ENCODE measurements at places on chromosomes 4 and X. TPM values are rescaled to one million over a fixed set of nuclear protein-coding genes. Genes with fewer than 3 reads are reported as not detected.

DNA sequence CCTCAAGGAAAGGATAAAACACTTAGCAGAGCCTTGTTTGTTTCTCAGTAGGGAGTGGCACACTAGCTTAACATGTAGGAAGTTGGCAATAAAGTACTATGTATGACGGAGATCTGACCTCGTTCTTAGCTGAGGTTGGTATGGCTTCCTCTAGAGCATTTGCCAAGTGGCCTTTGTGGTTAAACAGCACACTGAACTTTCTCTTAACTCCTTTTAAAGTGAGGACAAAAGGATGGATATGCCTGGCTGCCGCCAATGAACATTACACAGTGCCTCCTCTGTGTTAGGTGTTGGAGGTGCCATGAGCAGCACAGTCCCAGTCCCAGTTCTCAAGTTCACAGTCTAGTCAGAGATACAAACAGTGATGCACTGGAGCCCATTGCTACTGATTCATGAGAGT is 54.4 kb downstream of the VGLL1 start:
- no peak for DNase-seq
- no peak overlapping the region for H3K4me3 ChIP-seq
- no peaks in the 10 kb centered on the region for H3K36me3 ChIP-seq
- no peaks in the 10 kb centered on the region for H3K27me3 ChIP-seq
- no peak overlapping the region for H3K27ac ChIP-seq
- no peaks in the 10 kb centered on the region for H3K4me1 ChIP-seq

DNA sequence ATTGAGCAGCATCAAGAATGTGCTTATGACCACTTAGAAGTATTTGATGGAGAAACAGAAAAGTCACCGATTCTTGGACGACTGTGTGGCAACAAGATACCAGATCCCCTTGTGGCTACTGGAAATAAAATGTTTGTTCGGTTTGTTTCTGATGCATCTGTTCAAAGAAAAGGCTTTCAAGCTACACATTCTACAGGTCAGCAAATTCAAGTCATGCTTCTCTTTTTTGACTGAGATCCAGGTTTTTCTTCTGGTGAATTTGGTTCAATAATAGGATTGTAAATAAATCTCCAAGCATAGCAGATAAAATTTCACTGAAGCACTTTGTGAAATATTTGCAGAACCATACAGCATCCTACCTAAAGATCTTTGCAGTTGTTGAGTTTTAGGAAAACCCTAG is 218.1 kb downstream of the TLL1 start:
- no peaks in the 10 kb centered on the region for H3K4me1 ChIP-seq
- DNase-seq = no peak
- H3K27ac ChIP-seq = no peak overlapping the region
- no peaks in the 10 kb centered on the region for H3K36me3 ChIP-seq

GRCh38 chr4:85747882-85748491 is 273.0 kb downstream of the ARHGAP24 start:
- H3K4me1 ChIP-seq = peaks cover 5% of the 10 kb centered on the region
- H3K4me3 ChIP-seq = no peak overlapping the region
- H3K27me3 ChIP-seq = no peaks in the 10 kb centered on the region
- no peak for DNase-seq
- H3K27ac ChIP-seq = no peak overlapping the region
- no peaks in the 10 kb centered on the region for H3K36me3 ChIP-seq

DNA sequence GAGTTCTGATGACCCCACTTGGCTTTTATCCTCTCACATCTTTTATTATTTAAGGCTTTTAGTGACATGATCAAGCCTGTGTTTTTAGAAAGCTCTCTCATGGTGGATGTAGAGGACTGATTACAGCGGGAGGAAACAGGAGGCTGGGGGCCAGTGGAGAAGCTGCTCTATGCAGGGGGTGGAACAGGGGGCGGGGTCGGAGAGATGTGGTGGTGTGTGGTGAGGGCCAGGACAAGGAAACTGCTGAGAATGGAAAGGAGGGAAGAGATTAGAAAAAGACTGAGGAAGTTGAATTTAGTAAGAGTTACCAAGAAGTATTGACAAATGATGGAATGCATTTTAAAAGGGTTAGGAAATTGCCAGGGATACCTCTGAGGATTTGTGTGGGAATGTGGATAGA is 292.2 kb downstream of the ZIC3 start:
- no peak overlapping the region for H3K27ac ChIP-seq
- H3K27me3 ChIP-seq = no peaks in the 10 kb centered on the region
- H3K4me1 ChIP-seq = no peaks in the 10 kb centered on the region

- no peak overlapping the region for H3K27ac ChIP-seq
- no peak overlapping the region for H3K4me3 ChIP-seq
- no peaks in the 10 kb centered on the region for H3K36me3 ChIP-seq
- no peak for DNase-seq
These were observed 341.6 kb upstream of the MAOA start for GRCh38 chrX:43314525-43314924.

DNA sequence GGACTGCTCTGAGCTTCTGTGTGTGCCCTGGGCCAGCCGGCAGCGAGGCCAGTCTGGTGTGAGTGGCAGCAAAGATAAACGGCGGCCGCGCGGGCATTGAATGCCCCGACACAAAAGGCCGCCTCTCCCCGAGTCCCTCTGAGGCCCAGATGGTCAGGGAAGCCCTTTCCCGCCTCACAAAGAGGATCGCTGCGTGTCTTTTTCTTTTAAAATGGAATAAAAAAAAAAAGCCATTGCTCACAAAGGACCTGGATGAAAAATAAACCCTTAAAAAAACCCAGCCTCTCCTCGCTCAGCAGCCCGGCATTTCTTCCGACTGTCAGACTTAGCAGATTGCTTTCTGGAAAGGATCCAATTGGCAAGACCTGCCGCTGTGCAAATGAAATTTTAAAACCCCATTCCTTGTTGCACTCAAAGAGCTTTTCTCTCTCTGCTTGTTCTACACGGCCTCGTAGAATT is 578.7 kb downstream of the BCOR start:
- no peak for DNase-seq
- no peaks in the 10 kb centered on the region for H3K27me3 ChIP-seq
- H3K36me3 ChIP-seq = no peaks in the 10 kb centered on the region
- H3K4me1 ChIP-seq = peaks cover 25% of the 10 kb centered on the region
- H3K4me3 ChIP-seq = no peak overlapping the region

- no peak for DNase-seq
- H3K27ac ChIP-seq = no peak overlapping the region
- H3K36me3 ChIP-seq = no peaks in the 10 kb centered on the region
- H3K4me3 ChIP-seq = no peak overlapping the region
- no peaks in the 10 kb centered on the region for H3K27me3 ChIP-seq
These were observed 38.3 kb upstream of the SPINK2 start for GRCh38 chr4:56859841-56860240.

DNA sequence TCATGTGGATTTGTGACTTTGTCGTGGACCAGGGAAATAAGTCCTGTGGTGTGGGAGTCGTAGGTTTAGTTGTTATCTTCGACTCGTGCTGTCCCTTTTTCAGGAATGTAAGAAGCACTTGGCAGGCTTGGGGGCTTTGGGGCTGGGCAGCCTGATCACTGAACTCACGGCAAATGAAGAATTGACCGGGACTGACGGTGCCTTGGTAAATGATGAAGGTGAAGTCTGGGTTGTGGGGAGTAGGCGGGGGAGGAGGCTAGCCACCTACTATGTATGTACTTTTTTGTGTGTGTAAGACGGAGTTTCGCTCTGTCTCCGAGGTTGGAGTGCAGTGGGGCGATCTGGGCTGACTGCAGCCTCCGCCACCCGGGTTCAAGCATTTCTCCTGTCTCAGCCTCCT is 1.2 kb downstream of the TAF1 start:
- peak overlapping the region; percentile 97 for H3K27ac ChIP-seq
- H3K4me1 ChIP-seq = peaks cover 4% of the 10 kb centered on the region
- peak overlapping the region; percentile 99 for H3K4me3 ChIP-seq

- no peak overlapping the region for H3K27ac ChIP-seq
- H3K27me3 ChIP-seq = no peaks in the 10 kb centered on the region
- no peaks in the 10 kb centered on the region for H3K4me1 ChIP-seq
- H3K4me3 ChIP-seq = no peak overlapping the region
- no peaks in the 10 kb centered on the region for H3K36me3 ChIP-seq
These were observed 103.5 kb upstream of the KCNIP4 start for GRCh38 chr4:22052076-22052475.

DNA sequence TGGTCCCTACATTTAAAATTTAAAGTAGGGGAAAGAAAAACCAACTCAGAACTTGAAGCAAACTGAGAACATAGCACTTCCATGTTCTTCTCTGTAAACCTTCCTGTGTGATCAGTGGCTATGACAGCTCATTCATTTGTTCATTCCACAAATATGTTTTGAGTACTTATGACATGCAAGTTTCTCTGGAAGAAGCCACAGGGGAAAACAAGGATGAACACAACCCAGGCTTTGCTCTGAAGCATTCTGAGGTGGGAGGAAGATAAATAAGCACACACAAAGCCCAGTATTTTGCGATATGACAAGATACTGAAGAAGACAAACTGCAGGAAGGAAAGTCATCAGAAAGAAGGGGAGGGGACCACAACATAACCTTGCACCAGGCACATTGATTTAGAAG is 96.4 kb downstream of the CHIC2 start:
- peaks cover 21% of the 10 kb centered on the region for H3K27me3 ChIP-seq
- H3K4me1 ChIP-seq = peaks cover 13% of the 10 kb centered on the region
- H3K27ac ChIP-seq = no peak overlapping the region
- H3K36me3 ChIP-seq = no peaks in the 10 kb centered on the region
- DNase-seq = no peak

DNA sequence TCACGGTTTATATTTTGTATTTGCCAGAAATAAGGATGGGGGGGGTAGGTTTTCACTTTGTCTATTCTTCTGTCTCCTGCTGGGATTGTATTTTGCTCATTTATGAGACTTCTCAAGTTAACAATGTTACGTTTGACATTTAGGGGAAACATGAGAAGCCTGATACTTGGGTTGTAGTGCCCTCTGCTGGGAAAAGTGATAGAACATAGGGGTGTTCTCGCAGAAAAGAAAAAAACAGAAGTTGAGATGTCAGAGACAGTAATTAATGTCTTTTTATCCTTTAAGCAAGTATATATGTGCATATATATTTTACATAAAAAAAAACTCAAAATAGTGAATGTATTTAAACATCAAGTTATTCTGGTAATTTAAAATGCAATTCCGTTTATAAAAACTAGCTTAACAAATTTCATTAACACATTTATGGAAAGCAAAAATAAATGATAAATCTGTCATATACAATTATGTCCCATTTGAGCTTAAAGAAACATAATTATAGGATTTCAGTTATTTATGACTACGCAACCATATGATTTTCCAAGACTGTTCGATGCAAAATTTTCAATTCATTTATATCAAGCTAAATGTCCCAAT is 46.0 kb upstream of the TMPRSS11F start:
- no peak overlapping the region for H3K4me3 ChIP-seq
- peaks cover 5% of the 10 kb centered on the region for H3K4me1 ChIP-seq
- no peak for DNase-seq
- H3K27ac ChIP-seq = no peak overlapping the region

GRCh38 chrX:23902419-23902818 is 5.3 kb downstream of the APOO start:
- H3K27ac ChIP-seq = no peak overlapping the region
- no peak for DNase-seq
- H3K4me3 ChIP-seq = no peak overlapping the region
- no peaks in the 10 kb centered on the region for H3K36me3 ChIP-seq
- no peaks in the 10 kb centered on the region for H3K27me3 ChIP-seq

DNA sequence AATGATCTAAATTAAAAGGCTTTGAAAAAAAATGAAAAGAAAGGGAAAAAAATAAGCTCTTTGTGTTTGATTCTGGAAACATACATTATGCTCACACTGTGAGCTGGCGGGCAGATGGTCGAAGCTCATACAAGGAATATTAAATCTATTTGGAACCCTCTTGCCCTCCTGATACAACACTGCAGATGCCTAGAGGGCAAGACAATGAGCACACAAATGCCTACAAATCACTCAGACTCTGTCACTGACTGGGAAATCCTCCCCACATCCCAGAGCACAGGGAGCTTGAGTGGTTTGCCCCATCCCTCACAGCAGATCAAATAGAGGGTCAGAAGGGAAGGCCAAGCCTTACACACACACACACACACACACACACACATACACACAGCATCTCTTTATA is 320.4 kb downstream of the HNRNPD start:
- DNase-seq = no peak
- H3K36me3 ChIP-seq = no peaks in the 10 kb centered on the region
- H3K27me3 ChIP-seq = peaks cover 21% of the 10 kb centered on the region
- H3K4me1 ChIP-seq = peaks cover 5% of the 10 kb centered on the region
- H3K27ac ChIP-seq = no peak overlapping the region
- no peak overlapping the region for H3K4me3 ChIP-seq

DNA sequence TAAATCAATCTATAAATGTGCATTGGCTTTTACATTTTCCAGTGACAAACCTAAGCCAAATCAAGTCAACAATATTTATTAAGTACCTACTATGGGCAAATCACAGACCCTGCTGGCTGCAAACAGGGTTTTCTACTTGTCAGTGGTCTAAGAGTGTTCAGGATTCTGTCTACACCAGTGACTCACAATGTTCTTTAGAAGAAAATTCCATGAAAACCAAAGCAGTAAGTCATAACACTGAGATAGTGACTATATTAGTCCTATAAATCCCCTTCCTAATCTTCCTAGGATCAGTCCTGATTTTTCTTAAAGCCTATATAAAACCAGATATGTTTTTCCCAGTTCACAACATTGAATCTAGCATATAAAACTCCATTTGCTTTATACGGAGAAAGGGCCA is 69.7 kb downstream of the PPP3CA start:
- peaks cover 16% of the 10 kb centered on the region for H3K4me1 ChIP-seq
- DNase-seq = no peak
- no peak overlapping the region for H3K4me3 ChIP-seq
- H3K36me3 ChIP-seq = peaks cover 7% of the 10 kb centered on the region

DNA sequence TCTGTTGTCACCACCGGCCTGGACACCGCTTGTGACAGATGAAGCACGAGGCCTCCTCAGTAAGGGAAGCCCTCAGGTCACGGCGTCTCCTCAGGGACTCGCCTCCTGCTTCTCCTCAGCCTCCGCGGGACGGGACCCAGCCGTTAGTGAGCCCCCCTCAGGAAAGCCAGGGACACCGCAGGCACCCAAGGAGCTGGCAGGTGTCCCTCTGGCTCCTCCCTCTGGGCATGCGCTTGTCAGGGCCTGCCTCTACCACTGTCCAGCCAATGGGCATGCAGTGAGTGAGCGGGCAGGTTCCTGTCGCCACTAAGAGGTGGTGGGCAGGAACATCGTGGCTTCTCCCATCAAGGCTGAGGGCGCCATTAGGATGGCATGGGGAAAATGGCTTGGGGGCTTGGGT is 23.5 kb upstream of the CT55 start:
- no peaks in the 10 kb centered on the region for H3K36me3 ChIP-seq
- no peak overlapping the region for H3K4me3 ChIP-seq
- H3K27me3 ChIP-seq = no peaks in the 10 kb centered on the region

MAPK10 gene
- total RNA-seq = 7.9 TPM

DMD gene
- 57.1 TPM for total RNA-seq

GPC3 gene
- total RNA-seq = 628 TPM

GRIA2 gene
- 12.0 TPM for total RNA-seq
